ACHN (cell line): ENCODE measurements at places on chromosomes 6 and 20.
A peak's percentile ranks its signal among the peaks of the same experiment; 100 is the strongest.

GRCh38 chr6:52904562-52905279 is 4.8 kb downstream of the GSTA3 start:
- DNase-seq, result peak; percentile 23

- no peak for DNase-seq
These were observed 182.6 kb upstream of the MOCS1 start for GRCh38 chr6:40116832-40117231.

DNA sequence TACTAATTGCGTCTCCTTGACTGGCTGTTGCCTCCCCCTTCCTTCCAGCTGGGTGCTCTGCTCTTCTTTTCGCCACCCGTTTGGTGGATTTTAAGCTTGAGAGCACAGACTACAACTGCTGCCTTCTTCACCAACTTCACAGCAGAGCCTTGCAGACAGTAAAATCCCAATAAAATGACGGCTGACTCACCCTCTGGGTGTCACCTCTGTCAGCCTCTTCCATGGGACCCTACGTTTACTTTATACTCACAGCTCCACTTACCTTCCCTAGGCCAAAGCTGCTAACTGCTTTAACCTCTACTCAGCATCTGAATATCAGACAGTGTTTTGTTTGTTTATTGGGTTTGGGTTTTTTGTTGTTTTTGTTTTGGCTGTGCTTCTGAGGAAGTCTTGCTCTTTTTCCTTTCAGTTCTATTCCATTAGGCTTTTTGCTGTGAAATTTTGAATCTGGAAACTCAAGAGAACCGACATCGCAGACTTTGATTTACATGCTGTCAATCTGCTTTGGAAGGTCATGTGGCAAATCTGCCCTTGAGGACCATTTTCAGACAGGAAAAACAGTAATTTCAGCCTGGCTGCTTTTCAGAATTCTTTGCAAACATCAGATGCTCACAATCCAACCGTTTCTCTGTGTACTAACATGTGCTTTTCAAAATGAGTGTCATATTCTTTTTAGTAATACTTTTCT is 2.4 kb downstream of the AGPAT4 start:
- DNase-seq, result no peak

GRCh38 chr6:69622924-69623323 is 173.9 kb downstream of the LMBRD1 start:
- no peak for DNase-seq

GRCh38 chr6:111950661-111951496 is 77.6 kb upstream of the FYN start:
- DNase-seq, result no peak

DNA sequence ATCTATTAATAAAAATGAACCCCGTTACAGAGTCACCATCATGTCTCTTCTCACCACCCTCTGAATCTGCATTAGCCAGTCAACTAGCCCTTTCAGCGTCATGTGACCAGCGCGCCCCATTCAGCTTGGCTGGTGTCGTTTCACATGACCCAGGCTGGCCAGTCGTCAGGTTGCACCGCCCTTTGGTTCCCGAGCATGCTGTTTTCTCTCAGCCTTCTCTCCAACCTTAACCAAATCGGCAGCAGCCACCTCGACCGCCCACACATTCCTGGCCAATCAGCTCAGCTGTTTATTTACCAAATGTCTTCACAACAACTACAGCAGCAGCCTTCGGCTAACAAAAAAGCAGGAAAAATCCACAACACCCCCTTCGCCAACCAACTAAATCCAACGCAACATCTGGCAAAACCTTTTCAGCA is 5.6 kb downstream of the SRSF3 start:
- DNase-seq, result no peak
